ENCODE measurements at places on chromosomes 6 and 20.

GRCh38 chr6:158667360-158667981 lies 17.6 kb downstream of the SYTL3 start:
- no peak for DNase-seq

DNA sequence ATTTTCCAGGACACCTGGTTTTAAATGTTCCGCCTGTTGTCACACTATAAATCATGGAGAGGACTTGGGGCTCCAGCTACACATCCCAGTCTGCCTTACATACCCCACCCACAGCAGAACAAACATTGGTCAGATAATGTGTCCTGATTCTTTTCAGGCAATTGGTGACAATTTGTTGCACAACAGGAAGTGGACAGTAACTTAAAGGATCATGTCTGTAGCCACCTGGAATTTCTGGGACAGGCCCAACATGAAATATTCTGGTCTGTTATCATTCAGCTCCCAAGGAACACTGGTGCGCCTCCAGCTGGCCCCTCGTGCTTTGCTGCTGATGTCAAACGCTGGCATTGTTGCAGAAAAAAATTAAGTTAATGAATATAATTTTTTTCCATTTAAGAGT lies 117.2 kb downstream of the SOBP start:
- no peak for DNase-seq

DNA sequence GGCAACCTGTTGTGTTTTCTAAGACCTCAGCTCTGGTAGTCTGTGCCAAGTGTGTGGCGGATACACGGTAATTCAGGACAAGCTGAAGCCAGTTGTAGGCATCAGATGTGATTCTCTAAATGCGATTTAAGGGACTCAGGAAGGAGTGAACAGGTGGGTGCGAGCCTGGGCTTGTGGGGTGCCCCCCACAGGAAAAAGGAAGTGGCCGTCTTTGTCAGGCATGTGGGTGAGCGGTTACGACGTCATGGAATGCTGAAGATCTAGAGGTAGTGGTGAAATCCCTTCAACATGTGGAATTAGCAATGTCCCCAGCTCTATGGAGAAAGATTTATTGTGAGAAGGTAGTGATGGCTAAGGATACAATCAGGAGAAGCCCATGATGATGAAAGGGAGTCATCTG lies 95.1 kb upstream of the EXOC2 start:
- DNase-seq: no peak

DNA sequence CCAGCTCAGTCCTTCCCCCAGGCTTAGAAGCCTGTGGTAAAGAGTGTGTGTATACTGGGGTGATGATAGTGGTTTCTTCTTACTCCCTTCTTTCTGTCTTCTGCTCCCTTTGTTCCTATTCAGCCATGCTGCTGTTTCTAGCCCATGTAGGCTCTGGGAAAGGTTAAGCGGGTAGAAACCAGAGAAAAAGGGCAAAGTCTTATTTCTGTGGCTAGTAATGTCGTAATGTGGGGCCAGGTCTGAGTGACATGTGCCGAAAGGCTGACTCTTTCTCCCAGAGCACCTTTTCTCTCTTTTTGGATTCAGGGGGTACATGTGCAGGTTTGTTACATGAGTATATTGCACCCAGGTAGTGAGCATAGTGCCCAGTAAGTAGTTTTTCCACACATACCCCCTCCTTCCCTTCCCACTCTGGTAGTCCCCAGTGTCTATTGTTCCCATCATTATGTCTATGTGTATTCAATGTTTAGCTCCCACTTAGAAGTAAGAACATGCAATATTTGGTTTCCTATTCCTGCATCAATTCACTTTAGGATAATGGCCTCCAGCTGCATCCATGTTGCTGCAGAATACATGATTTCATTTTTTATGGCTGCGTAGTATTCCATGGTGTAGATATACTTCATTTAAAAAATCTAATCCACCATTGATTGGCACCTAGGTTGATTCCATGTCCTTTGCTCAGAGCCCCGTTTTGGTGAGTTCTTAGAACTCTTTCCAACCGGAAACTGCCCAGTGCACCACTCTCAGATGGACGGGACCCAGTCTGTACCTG lies 74.3 kb downstream of the EFHC1 start:
- no peak for DNase-seq

GRCh38 chr6:89689732-89690131 lies 51.2 kb upstream of the LYRM2 start:
- DNase-seq: no peak

GRCh38 chr20:48823960-48824498 lies 3.8 kb downstream of the PREX1 start:
- no peak for DNase-seq

DNA sequence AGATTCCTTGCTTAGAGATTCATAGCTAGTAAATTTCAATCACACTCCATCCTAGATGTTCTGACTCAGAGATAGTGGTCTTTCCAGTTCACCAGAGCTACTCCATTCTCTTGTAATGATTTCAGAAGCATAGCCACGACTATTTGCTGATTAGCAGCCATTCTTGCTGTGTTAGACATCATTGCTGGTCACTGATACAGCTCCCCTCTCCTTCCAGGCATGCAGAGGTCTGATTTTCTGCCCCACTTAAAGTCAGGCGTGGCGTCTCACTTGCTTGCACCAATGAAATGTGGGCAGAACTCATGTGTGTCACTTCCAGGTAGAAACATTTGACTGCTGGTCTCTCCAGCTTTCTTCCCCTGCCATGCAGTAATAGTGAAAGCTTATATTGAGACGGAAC lies 168.9 kb upstream of the JARID2 start:
- DNase-seq: no peak

DNA sequence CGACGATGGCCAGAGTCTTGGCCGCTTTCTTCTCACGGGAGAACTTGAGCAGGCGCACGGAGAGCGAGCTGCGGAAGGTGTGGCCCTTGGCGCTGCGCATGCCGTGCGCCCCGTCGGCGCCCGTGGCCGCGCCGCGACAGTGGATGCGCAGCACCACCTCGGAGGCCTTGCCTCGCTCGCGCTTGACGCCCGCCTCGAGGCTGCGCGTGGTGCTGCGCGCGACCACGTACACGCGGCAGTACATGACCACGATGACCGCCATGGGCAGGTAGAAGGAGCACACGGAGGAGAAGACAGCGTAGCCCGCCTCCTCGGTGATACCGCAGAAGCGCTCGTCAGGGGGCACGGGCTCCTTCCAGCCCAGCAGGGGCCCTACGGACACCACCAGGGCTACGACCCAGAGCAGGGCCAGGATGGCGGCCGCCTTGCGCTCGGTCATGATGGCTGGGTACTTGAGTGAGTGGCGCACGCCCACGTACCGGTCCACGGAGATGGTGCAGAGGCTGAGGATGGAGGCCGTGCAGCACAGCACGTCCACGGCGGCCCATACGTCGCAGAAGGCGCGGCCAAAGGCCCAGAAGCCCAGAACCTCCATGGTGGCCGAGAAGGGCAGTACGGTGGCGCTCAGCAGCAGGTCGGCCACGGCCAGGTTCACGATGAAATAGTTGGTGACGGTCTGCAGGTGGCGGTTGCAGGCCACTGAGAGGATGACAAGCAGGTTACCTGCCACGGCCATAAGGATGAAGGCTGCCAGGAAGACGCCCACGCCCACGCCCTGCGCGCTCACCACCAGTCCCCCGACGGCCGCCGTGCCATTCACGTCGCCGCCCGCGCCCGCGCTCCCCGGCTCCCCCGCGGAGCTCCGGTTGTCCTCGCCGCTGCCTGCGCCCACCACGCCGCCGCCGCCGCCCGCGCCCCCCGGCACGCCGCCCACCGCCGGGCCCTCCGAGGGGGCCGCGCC lies 232.8 kb upstream of the RNF24 start:
- DNase-seq: no peak

- DNase-seq: no peak
Observed at GRCh38 chr20:23000232-23000947, 34.7 kb upstream of the SSTR4 start.

GRCh38 chr6:112225691-112226090 lies 28.7 kb downstream of the LAMA4 start:
- DNase-seq: no peak

GRCh38 chr6:127550403-127550802 lies 26.6 kb upstream of the C6orf58 start:
- DNase-seq: no peak

- DNase-seq: no peak
Observed at GRCh38 chr6:77292564-77293546, 170.4 kb downstream of the HTR1B start.

- DNase-seq: no peak
Observed at GRCh38 chr6:166251655-166252054, 56.5 kb downstream of the PRR18 start.

DNA sequence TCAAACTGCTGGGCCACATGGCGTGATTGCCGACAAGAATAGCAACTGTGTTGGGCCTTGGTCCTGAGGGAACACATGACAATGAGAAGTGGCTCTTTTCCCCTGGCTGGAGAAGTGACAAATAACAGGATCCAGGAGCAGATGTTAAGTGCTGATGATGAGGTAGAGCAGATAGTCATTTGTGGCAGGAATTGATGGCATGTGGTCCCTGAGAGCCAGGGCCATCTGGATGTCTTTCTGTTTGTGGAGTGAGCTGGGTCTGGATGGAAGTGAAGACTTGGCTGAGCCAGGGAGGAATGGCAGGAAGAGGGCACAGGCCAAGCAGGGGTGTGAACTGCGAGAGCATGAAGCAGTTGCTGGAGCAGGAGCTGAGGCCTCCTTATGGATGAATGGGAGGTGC lies 67.8 kb downstream of the SCAND1 start:
- DNase-seq: no peak

DNA sequence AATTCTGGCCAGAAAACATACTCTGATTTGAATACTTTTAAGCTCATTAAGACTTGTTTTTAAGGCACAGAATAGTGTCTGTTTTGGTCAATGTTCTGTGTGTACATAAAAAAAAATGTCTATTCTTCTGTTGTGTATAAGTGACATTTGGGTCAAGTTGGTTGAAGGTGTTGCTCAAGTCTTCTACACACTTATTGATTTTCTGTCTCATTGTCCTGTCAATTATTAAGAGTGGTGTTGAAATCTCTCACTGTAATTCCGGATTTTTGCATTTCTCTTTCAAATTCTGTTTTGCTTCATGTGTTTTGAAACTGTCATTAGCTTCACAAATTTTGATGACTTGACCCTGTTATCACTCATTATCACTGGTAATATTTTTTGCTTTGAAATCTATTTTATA lies 37.5 kb upstream of the EPM2A start:
- DNase-seq: no peak

GRCh38 chr6:113629975-113630737 lies 227.0 kb upstream of the MARCKS start:
- no peak for DNase-seq

- no peak for DNase-seq
Observed at GRCh38 chr6:20732896-20733295, 198.6 kb downstream of the CDKAL1 start.

GRCh38 chr20:61185841-61186601 lies 66.0 kb upstream of the CDH4 start:
- DNase-seq: no peak

DNA sequence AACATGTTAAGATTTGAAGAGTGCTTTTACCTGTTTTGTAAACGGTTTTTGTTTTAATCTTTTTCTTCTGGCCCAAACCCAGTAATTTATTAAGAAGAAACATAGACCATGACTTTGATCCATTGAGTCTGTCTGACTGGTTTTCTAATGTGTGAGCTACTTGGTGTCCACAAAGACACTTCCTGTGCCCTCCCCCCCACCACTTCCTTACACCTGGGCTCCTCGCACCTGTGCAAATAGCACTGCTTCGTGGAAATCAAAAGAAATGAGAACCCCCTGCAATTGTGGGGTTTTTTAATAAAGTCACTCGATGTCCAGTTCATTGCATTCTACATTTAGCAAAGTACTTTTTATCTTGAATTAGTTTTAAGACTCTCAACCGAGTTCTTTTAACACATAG lies 65.5 kb downstream of the SMOC2 start:
- DNase-seq: no peak

DNA sequence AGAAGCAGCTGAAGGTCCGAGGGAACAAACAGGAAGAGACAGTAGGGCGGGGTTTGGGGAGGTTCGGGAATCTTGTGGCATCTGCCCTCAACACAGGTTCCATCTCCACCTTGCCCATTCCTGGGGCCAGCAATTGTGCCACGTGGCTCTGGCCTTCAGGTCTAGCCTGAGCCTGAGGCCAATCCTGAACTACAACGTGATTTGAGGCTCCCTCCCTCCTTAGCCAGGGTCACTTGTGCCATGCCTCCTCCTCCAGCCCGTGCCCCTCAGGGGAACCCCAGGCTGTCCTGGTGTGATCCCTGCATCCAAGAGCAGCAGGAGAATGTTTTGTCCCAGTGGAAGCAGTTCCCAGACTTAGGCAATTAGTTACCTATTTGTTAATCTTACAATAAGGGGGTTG lies 3.0 kb downstream of the CST9 start:
- DNase-seq: no peak

All from stimulated activated CD4-positive, alpha-beta T cell treated with anti-CD3 and anti-CD28 coated beads, Interleukin-15, amount 100 ng/mL, for 1 hour (primary cell).